Neural crest cell (in vitro differentiated cells): ENCODE measurements at places on chromosomes 5 and 9.
A peak's percentile ranks its signal among the peaks of the same experiment; 100 is the strongest.

DNA sequence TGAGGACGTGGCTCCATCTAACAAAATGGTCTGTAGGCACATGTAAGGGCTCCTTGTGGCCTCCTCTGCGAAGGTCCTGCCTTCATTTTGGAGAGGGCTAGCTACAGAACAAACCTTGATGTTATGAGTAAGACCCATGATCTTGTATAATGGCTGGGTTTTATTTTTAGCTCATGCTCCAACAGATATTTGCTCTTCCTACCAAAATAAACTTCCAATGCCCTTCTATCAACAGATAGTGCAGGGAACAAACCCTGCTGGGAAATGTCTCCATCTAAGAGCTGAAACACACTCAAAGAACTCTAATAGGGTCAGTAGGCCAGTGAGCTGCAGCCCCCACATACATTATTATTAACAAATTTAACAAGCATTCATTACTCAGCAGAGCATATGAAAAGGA, 189.5 kb downstream of the LURAP1L start:
- H3K36me3 ChIP-seq, result no peaks in the 10 kb centered on the region
- no peaks in the 10 kb centered on the region for H3K4me1 ChIP-seq
- DNase-seq, result no peak
- no peak overlapping the region for H3K4me3 ChIP-seq

DNA sequence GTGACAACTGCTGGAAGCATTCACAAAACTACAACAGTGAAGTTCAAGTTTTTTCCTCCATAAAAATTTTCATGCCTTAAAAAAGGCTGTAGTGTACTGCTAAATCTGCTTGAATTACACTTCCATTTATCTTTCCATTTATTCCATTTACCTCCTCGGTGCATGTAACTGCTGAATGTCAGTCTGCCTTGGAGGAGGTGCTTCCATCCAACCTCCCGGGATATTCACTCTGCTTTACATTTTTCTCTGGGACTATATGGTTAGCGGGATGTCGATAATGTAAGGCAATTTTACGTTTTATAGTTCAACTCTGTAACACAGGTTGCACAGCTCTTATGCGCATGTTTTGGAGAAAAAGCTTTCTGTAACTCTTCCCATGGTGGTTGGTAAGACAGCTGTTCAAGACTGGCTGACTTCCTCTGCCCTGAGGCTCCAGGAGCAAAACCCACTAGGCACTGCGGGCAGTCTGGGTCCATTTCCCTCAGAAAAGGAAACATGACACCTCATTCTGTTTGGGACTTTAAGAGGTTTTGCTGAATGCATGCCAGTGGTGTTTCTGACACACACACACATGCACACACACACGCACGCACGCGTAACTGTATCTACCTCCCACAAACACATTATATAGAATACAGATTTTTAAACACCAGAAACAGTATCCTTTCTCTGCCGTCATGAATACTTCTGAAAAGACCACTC, 66.1 kb downstream of the SPTLC1 start:
- H3K4me3 ChIP-seq, result no peak overlapping the region
- peaks cover 7% of the 10 kb centered on the region for H3K4me1 ChIP-seq
- no peak overlapping the region for H3K27ac ChIP-seq

DNA sequence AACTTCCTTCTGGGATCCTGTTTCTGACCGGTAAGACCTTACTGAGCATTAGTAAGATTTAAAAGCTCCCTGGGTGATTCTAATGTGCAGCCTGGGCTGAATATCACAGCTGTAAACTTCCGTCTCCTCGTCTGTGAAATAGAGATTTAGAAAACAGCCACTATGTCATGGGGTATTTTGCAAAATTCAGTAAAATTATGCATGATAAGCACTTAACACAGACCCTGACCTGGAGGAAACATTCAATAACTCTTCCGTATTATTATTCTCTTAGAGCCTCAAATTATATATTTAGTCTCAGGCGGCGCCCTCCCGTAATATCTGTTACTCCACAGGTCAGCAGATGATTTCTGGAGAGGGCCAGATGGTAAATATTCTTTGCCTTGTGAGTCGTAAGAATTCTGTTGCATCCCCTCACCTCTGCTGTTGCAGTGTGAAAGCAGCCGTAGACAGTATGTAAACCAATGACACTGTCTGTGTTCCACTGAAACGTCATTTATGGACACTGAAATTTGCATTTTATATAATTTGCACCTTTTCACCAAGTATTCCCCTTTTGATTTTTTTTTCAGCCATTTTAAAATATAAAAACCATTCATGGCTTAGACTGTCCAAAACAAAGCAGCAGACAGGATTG, 39.2 kb upstream of the RARS1 start:
- peaks cover 29% of the 10 kb centered on the region for H3K4me1 ChIP-seq
- H3K27me3 ChIP-seq, result no peaks in the 10 kb centered on the region
- H3K36me3 ChIP-seq, result peaks cover 6% of the 10 kb centered on the region
- no peak for DNase-seq
- H3K27ac ChIP-seq, result peak overlapping the region; percentile 99

DNA sequence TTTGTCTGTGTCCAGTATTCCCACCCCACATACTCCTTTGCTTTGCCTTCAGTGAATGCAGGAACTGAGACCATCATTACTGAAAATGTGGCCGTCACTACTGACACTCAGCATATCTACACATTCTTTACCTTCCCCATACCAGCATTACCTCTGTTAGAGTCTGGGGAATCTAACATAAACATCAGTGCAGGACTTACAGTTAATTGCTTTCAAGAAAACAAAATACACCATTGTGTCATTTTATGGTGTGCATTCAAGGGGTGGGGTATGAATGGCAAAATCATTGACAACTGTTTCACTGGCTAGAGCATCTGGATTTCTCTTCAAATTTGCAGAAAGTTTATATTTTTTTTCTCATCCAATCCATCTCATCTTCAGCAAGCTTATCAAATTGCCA, 731.4 kb upstream of the RIOK2 start:
- no peak overlapping the region for H3K27ac ChIP-seq
- no peaks in the 10 kb centered on the region for H3K27me3 ChIP-seq
- no peak overlapping the region for H3K4me3 ChIP-seq
- no peaks in the 10 kb centered on the region for H3K36me3 ChIP-seq
- no peak for DNase-seq
- H3K4me1 ChIP-seq, result no peaks in the 10 kb centered on the region

- H3K27ac ChIP-seq, result peak overlapping the region; percentile 35
- no peak for DNase-seq
- no peaks in the 10 kb centered on the region for H3K27me3 ChIP-seq
- no peaks in the 10 kb centered on the region for H3K4me1 ChIP-seq
- no peak overlapping the region for H3K4me3 ChIP-seq
Observed at GRCh38 chr9:133784731-133785561, 46.8 kb upstream of the SARDH start.

GRCh38 chr9:84224246-84224645, 116.3 kb downstream of the SLC28A3 start:
- no peak for DNase-seq
- no peak overlapping the region for H3K27ac ChIP-seq
- H3K4me3 ChIP-seq, result no peak overlapping the region
- H3K36me3 ChIP-seq, result no peaks in the 10 kb centered on the region

DNA sequence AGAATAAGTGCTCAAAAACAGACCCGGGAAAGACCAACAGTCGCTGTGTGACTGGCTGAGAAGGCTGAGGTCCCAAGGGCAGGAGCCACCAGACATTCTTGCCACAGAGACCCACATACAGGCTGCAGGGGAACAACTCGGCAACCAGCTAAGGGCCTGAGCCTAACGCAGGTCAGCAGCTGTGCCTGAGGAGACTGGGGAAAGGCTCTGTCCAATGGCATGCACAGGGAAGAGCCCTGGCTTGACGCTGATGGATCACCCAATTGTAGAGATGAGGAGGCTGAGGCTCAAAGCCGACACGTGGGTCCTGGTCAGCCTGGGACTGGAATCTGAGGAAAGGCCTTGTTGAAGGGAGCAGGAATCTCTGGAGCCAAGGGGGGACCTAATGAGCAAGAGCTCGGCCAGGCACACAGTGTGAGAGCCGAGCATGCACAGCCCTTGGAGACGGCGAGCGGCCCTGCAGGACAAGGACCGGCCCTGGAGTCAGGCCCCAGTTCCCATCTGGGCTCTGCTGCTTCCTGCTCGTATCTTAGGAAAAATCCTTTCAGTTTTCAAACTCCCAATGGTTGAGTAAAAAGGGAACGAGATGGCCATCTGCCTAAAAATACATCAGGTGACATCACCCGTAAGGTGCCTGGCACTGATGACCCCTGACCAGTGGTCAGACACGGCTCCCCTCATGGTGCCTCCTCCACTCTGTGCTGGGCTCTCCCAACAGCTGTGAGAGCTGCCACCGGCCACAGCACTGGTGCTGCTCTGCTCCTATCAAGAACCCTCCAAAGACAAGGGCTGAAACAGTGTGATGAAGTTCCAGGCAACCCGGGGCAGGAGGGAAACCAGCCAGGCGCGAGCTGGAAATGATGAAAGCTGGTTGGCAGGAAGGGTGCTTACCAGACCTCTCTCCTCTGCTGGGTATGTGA, 16.4 kb downstream of the LMAN2 start:
- no peak overlapping the region for H3K27ac ChIP-seq
- no peak overlapping the region for H3K4me3 ChIP-seq
- peaks cover 2% of the 10 kb centered on the region for H3K36me3 ChIP-seq
- H3K4me1 ChIP-seq, result peaks cover 8% of the 10 kb centered on the region
- no peak for DNase-seq

- peaks cover 11% of the 10 kb centered on the region for H3K36me3 ChIP-seq
- no peak overlapping the region for H3K4me3 ChIP-seq
- no peaks in the 10 kb centered on the region for H3K4me1 ChIP-seq
- H3K27me3 ChIP-seq, result no peaks in the 10 kb centered on the region
- no peak for DNase-seq
- H3K27ac ChIP-seq, result no peak overlapping the region
Observed at GRCh38 chr5:129111351-129111750, 16.8 kb downstream of the ISOC1 start.

DNA sequence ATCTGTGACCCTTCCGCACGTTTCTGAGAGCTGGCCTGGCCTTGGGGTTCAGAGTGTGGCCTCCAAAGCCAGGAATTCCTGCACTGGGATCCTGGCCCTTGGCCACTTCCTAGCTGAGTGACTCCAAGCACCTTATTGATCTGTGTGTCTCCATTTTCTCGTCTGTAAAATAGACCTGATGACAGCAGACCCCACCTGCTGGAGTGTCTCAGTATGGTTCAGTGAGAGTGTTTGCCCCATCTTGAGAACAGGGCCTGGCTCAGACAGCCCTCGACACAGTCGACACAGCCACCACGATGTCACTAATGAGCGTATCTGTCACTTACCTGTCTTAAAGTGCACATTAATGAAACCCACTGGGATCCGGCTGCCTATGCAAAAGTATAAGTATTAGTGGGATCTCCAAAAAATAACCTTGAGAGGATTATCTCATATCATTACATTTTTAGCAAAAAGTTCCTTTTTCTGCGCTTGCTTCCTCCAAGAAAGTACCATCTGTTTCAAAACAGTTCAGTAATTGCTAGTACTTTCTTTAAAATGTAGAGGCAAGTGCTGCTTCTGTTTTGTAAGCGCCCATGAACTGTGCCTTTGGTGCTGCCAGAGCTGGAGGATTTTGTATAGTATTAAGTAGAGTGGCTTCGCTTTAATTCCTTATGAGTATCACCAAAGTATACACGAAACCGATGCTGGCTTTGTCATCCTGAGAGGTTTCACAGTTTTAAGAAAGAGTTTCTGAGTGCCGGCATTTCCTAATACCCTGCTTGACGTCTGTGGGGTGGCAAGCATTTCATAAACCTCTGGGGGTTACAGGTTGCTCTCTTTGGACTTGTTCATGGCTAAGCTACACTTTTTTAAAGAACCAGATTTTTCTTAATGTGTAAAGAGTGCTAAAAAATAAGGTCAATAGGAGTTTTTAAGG, 31.7 kb downstream of the UBE2QL1 start:
- H3K4me1 ChIP-seq, result peaks cover 7% of the 10 kb centered on the region
- no peak overlapping the region for H3K4me3 ChIP-seq
- H3K27ac ChIP-seq, result peak overlapping the region; percentile 12
- no peaks in the 10 kb centered on the region for H3K27me3 ChIP-seq

DNA sequence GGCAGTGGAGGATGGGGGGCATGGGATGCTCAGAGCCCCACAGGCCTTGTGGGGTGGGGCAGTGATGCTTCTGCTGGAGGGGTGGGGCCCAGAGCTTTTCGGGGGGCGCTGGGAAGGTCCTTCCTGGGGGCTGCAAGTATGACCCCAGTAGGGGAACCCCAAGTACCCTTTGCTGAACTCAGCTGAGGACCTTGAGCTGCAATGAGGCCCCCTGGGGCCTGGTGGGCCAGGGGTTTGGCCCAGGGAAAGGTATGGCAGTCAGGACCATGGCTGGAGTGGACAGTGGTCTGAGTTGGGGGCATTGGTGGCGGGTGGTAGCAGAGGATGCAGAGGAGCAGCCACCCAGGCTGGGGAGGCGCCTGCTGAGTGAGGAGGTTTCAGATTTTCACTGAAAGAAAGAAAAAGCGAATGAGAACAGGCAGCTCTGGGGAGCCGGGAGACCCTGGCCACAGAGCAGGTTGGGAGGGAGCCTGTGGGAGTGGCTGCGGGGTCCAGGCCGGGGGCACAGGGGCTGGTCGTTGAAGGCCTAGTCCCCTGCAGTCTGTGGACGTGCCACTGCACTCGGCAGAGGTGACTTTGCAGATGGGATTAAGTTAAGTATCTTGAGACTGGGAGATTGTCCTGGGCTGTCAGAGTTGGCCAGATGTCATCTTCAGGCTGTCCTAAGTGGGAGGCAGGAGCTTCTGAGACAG, 19.2 kb downstream of the WNK2 start:
- H3K4me3 ChIP-seq, result peak overlapping the region; percentile 8
- H3K27ac ChIP-seq, result no peak overlapping the region
- H3K4me1 ChIP-seq, result peaks cover 65% of the 10 kb centered on the region
- no peaks in the 10 kb centered on the region for H3K36me3 ChIP-seq
- no peak for DNase-seq

- H3K27ac ChIP-seq, result peak overlapping the region; percentile 12
- DNase-seq, result no peak
- H3K4me1 ChIP-seq, result no peaks in the 10 kb centered on the region
- peaks cover 14% of the 10 kb centered on the region for H3K36me3 ChIP-seq
Observed at GRCh38 chr9:99850736-99851499, 29.2 kb downstream of the NR4A3 start.

GRCh38 chr9:108434502-108434901, 421.3 kb downstream of the ACTL7B start:
- no peak overlapping the region for H3K4me3 ChIP-seq
- H3K4me1 ChIP-seq, result no peaks in the 10 kb centered on the region
- H3K27ac ChIP-seq, result no peak overlapping the region
- H3K27me3 ChIP-seq, result no peaks in the 10 kb centered on the region
- no peak for DNase-seq

DNA sequence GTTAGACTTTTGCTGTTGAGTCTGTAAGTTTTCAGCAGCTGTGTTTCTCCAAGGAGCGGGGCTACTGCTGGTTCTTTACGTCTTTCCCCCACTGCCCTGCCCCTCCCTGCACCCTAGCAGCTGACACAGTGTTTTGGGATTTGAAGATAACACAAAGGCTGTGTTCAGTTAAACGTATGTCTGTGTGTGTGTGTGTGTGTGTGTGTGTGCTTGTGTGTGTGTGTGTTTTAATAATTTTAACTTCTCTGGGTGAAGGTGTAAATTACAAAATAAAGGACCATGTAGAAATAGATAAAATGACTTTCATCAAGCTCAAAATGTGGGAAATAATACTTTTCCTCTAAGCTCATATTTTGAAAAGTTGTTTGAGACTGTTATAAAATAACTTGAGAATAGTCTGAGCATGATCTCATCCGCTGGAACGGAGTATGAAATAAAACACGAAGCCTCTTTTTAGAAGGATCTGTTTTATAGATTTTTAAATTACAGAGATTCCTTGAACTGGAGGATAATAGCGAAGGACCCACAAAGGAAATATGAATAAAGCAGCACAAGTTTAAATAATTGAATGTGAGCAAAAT, 10.9 kb downstream of the ABL1 start:
- peak overlapping the region; percentile 70 for H3K4me3 ChIP-seq
- H3K36me3 ChIP-seq, result no peaks in the 10 kb centered on the region
- H3K27me3 ChIP-seq, result no peaks in the 10 kb centered on the region
- peak overlapping the region; percentile 59 for H3K27ac ChIP-seq
